ENCODE measurements at places on chromosomes 1 and 21.
A peak's percentile ranks its signal among the peaks of the same experiment; 100 is the strongest.

- no peak for DNase-seq
Observed at GRCh38 chr1:183912265-183912886, 107.5 kb downstream of the RGL1 start.

DNA sequence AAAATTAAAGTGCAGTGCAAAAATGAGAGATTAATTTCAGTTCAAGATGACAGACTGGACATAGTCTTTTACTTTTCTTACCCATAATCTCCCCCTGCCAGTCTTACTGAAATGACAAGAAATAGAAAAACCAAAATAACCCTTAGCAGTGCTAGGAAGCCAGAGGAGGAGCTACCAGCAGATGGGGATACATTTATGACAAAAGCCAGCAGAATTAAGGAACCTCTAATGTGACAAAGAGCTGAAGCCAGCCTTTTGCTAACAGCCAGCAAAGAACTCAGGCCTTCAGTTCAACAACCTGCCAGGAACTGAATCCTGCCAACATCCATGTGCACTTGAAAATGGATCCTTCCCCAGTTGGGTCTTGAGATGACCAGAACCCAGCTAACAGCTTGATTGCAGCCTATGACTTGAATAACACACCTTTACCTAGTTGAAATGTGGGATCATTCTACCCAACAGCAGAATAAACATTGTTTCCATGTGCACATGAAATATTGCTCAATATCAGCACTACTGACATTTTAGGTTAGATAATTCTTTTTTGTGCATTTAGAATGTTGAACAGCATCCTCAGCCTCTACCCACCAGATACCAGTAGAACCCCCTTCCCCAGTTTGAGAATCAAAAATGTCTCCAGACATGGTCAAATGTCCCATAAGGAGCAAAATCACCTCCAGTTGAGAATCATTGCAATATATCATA is 7.9 kb upstream of the TRAF5 start:
- DNase-seq = no peak

DNA sequence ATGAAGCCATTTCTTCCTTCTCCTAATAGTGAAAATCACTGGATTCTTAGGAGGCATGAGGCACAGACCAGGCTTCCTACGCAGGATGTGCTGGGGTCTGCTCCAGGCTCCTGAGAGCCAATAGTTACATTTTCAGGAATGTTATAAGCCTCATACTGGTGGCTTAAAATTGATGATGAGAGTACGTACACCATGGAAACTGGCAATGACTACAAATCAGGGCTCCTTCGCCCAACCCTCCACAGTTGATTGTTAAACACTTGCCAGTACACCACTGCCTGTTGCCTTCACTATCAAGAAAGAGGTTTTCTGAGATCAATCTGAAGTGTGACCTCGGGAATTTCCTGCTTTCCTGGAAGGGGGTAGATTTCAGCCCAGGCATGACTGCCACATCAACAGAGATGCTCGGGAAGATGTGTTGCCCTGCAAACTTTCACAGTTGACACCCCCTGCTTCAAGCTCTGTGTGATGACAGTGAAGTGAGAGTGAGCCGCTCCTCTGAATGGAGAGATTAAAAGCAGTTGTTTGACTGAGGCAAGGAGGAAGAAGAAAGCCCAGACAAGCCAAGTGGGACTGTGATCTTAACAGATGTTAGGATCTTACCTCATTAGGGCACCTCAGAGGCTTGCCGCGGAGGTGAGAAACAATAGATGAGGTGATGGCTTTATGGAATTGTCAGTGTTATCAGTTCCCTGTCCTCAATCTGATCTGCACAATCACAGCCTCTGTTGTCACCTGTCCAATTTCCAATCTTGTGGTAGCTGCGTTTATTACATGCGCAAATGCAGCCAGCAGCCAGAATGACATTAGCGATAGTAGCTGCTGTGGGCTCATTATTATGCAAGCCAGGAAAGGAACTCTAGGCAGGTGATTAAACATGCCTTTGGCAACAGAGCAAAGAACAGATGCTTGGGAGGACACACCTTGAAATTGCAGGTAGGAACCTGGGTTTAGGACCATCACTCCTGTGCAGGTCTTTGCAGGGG is 277.3 kb downstream of the KAZN start:
- no peak for DNase-seq

DNA sequence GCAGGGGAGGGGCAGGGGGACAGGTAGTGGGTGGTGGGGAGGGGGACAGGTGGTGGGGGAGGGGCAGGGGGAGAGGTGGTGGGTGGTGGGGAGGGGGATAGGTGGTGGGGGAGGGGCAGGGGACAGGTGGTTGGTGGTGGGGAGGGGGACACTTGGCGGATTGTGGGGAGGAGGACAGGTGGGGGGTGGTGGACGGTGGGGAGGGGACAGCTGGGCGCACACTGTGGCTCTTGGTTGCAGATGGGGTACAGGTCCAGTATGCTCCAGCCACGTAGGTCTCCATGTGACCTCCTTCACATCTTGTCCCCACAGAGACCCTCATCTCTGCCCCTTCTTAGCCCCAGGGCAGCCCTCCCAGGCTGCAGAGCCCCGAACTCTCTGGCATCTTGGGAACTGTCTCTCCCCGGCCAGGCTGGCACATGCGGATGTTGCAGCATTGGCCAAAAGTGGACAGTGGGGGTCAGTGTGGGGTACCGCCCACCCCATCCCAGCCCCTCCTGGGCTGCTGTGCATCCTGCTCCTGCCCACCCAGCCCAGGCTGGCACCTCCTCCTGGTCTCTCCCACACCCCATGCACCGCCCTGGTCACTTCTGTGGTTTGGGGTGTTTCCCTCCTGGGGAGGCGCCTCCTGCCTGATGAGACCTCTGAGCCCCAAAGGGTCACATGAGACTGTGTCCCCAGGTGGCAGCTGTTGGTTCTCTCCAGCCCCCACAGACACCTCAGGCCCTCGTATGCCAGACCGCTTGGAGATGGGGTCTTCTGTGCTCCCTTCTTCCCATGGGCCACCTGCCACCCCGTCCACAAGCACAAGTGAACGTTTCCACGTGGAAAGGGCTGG is 7.6 kb upstream of the SLC19A1 start:
- no peak for DNase-seq

GRCh38 chr1:47569681-47570470 is 132.0 kb downstream of the FOXD2 start:
- peak; percentile 74 for DNase-seq

DNA sequence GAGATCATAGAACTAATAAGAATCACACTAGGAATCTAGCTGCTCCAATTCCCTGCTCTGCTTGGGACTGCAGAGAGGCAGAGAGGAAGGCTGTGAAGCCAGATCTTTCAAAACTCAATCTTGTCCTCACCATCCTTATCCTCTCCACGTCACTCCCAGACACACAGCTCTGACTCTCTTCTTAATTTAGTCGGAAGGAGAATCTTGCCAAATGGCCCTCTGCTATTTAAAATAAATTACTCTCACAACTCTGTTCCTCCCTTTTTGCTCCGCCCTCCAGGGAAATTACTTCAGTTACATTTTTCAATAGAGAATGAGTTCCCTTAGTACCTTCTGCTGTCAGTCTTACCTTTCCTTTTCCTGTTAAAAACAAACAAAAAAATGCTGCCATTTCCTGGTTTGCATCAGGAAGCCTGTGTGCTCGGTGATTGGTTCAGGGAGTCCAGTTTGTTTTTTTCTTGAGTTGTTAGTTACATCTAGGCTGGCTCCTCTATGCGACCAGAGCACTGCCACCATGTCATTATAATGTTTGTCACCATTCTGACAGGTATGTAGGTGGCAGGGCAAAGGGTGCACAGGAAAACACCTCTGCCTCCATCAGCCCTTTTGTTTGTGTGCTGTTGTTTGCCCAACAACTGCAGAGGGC is 80.1 kb downstream of the FCRL5 start:
- DNase-seq = no peak

DNA sequence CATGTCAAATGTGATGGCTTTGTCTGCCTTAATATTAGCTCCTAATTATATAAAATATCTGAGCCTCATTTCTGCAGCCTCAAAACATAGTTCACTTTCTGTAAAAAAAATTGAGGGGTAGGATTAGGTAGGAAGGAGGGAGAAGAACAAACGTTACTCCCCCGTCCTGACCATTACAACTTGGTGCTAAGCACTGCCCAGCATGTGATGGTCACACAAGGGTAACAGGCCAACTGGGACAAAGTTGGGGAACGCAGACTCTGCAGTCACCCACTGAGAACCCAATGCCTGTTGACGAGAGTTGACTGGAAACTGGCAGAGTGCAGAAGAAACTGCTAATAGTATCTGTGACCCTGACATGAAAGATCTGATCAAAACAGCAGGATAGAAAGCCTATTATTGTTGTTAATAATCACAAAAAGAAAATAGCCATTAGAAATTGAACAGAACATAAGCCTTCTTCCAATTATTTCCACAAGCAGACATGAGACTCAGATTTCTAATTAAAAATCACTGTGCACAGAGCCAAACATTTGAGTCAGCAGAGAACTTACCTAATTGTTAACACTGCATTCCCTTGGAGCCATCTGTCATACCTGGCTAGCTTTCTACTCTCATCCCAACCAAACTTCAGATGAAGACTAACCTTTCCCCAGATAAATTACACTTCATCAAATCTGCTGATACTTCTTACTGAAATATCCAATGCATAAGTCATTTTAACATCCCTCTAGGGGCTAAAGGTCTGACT is 5.5 kb downstream of the SORT1 start:
- DNase-seq = no peak

DNA sequence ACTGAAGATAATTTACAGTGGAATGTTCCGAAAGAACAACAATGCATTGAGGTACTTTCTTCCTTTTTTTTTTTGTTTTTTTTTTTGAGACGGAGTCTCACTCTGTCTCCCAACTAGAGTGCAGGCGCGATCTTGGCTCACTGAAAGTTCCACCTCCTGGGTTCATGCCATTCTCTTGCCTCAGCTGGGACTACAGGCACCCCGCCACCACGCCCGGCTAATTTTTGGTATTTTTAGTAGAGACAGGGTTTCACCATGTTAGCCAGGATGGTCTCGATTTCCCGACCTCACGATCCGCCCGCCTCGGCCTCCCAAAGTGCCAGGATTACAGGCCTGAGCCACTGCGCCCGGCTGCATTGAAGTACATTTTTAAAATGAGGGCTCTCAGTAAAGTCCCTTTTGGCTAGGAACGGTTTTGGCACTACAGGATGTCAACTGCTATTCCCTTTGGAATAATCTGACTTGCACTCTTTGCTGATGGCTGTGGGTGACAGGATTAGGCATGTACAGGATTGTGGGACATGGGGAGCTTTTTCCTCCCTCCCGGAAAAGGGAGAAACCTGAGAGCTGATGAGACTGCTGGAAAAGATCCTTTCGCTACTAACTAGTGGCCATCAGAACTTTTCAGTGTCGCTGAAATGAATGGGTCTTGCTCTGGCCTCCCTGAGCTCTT is 56.9 kb upstream of the EDEM3 start:
- no peak for DNase-seq

DNA sequence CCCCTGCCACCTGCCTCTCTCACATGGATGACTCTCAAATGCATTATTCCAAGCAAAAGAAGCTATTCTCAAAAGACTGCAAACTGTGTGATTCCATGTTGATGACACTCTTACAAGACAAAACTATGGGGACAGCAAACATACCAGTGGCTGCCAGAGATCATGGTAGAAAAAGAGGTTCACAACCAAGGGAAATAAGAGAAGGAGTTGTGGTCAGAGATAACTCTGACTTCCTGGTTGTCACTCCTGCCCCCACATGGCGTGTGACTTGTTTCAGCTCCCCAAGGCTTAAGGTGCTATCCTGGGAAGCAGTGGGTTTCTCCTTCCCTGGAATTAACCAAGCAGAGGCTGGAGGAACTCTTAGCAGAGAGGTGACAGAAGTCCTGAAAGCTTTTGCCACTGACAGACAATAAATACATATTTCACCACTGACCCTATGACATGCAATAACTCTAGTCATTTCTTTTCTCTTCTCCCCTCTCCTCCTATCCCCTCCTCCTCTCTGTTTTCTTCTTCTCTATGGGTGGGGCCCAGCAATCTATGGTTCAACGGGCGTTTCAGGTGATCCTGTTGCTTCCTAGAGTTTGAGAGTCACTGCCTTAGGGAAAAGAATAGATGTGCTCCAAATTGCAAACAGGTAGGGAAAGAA is 185.1 kb downstream of the FCRL5 start:
- no peak for DNase-seq

All from cardiac muscle cell (in vitro differentiated cells and primary cell).